Muscle of arm (tissue), 14 donors: ENCODE measurements at places on chromosomes 2 and 18. TPM values are rescaled to one million over a fixed set of nuclear protein-coding genes. Genes with fewer than 3 reads are reported as not detected.

GRCh38 chr2:164911832-164912231 lies 43.5 kb downstream of the SLC38A11 start:
- DNase-seq, result no peak

- DNase-seq, result no peak
Measured at GRCh38 chr2:56077359-56077915, 106.4 kb upstream of the CCDC85A start.

DNA sequence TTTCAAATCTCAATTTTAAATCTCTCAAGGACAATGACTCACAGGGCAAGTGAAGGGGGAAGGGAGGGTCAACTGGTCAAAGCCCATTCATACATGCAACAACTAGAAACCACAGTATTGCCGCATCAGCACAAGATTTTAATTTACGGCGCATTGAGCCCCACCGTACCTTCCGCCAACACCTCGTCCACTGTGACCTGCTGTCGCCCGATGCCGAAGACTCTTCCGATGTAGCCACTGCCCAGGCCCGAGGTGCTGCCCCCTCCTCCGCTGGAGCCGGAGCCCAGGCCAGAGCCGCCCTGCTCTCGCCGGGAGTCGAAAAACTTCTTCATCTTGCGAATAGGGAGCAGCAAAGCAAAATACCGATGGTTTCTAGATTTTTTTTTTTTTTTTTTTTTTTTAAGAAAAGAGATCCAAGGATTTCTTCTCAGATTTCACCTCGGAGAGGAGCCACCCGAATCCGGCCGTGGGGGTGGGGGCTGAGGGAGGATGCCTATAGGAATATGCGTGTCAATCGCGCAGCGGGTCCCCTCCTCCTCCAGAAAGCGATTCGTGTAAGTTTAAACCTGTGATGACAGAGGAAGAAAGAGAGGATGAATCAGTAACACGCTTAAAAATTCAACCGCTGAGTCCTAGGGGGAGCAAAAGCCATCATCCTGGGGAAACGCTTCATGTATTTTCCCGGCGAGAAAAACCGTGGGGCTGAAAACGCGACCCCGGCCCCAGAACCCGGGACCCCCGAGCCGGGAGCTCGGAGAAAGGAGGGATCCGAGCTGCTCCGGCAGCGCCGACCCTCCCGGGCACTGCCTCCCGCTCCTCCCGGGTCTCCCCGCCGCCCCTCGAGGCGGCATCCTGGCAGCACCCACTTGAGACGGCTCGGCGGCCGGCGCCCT lies 584 bp downstream of the AAK1 start:
- DNase-seq, result peak; percentile 80

GRCh38 chr2:1140389-1141003 lies 189.8 kb downstream of the SNTG2 start:
- no peak for DNase-seq

- no peak for DNase-seq
Measured at GRCh38 chr2:131015764-131016163, 77.5 kb downstream of the FAM168B start.

GRCh38 chr2:111643759-111644158 lies 240.2 kb downstream of the ANAPC1 start:
- no peak for DNase-seq

DNA sequence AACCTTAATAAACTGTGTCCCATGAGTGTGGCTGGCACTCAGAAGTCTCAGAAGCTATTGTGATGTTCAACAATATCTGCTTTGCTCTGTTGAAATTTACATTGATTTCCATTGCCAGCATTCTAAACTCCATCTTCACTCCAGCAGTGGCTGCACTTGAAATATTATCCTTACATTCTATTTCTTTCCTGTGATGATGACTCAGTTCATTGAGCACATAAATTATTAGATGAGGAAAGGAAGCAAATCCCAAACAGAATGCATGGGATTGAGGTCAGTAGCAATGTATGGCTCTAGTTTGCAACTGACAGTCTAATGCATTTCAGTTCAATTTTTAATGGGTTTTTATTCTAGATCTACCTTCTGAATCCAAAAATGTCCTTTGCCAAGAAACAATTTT lies 92.4 kb upstream of the TTN start:
- DNase-seq, result no peak

DNA sequence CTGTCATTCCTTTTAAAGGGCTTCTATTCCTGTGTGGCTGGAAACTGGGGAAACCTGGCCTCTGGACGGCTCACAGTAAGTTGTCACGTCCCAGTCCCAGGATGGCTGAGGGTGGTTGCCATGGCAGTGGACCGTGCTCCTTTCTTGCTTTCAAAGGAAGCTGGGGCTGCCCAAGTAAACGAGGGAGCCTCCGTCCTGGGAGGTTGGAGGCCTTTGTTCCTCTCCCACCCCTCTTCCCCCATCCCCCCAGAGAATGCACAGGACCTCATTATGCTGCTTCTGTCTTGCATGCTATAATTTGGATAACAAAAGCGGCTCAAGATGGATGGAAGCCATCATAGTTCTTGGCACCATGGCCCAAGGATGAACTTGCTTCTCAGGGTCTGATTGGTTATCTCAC lies 325.5 kb upstream of the HS6ST1 start:
- DNase-seq, result no peak

GRCh38 chr2:33425586-33426031 lies 50.8 kb upstream of the RASGRP3 start:
- no peak for DNase-seq

DNA sequence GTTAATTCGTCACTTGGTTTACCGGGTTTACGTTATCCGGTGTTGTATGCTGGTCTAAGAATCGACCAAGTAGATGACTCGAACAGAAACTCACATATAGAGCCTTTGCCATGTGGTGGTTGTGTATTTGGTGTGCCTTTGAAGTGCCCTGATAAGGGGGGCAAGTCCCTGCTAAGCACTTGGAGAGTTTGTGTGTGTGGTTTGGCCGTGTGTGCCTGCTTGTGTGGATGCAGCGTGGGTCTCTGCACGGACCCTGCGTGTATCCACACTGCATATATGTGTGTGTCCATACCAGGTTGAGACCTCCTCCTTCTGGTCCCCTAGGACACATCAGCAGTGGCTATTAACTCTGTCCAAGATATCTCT lies 2.4 kb upstream of the CELF4 start:
- no peak for DNase-seq

GRCh38 chr18:50707855-50708469 lies 111.9 kb downstream of the MRO start:
- no peak for DNase-seq

DNA sequence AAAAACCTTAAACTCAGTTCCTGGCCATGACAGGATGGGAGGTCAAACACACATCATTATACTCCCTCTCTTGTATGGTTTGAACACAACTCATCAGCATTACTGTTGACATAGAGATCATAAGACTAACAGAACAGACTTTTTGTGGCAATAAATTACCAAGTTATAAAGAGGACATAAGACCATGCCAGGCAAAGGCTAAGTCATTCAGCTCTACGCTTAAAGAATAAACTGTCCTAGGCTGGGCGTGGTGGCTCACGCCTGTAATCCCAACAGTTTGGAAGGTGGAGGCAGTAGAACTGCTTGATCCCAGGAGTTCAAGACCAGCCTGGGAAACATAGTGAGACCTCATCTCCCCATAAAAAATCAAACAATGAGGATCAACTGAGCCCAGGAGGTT lies 16.4 kb downstream of the NLRC4 start:
- no peak for DNase-seq

DNA sequence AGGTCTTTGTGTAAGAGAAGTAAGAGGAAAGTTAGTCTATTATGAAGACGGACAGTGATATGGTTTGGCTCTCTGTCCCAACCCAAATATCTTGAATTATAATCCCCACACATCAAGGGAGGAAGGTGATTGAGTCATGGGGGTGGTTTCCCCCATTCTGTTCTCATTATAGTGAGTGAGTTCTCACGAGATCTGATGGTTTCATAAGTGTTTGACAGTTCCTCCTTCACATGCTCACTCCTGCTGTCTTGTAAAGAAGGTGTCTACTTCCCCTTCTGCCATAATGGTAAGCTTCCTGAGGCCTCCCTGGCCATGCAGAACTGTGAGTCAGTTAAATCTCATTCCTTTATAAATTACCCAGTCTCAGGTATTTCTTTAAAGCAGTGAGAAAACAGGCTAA lies 67.6 kb downstream of the NEURL3 start:
- no peak for DNase-seq

GRCh38 chr18:32468147-32468845 lies 2.4 kb downstream of the GAREM1 start:
- no peak for DNase-seq

GRCh38 chr2:159612255-159612901 lies 4.0 kb downstream of the BAZ2B start:
- DNase-seq, result peak; percentile 41

- no peak for DNase-seq
Measured at GRCh38 chr18:407626-408224, 92.8 kb downstream of the COLEC12 start.

- no peak for DNase-seq
Measured at GRCh38 chr2:150325656-150326314, 161.7 kb downstream of the RND3 start.

DNA sequence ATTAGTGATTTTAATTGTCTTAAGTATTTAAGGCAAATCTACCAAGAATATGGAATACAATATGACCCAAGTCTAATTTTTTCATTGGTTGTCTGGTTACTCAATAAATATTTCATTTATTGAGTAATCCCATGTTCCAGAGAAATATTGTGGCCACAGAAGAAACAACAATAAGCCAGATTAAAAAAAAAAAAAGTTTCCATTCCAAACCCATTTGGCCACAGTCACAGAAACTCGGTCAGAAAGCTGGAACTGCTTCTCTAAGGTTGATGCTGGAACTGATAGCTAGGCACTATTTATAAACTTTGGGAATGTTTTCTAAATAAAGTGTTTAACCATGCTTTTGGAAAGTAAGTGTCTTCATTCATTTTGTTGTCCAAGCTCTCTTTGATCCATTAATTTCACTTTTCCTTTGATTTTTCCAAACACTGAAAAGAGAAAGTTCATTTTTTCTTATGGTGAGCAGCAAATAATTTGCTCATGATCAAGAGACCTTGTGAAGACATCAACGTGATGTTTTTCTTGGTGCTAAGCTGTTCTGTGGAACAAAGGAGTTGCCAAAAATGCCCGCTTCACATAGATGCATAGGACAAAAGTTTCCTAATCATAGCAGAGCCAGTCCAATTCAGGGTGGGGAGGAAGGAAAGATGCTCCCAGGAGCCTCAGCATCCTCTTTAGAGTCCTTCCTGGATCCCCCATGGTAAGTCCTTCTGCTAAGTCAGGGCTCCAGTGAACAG lies 72.1 kb upstream of the CCBE1 start:
- DNase-seq, result peak; percentile 49

DNA sequence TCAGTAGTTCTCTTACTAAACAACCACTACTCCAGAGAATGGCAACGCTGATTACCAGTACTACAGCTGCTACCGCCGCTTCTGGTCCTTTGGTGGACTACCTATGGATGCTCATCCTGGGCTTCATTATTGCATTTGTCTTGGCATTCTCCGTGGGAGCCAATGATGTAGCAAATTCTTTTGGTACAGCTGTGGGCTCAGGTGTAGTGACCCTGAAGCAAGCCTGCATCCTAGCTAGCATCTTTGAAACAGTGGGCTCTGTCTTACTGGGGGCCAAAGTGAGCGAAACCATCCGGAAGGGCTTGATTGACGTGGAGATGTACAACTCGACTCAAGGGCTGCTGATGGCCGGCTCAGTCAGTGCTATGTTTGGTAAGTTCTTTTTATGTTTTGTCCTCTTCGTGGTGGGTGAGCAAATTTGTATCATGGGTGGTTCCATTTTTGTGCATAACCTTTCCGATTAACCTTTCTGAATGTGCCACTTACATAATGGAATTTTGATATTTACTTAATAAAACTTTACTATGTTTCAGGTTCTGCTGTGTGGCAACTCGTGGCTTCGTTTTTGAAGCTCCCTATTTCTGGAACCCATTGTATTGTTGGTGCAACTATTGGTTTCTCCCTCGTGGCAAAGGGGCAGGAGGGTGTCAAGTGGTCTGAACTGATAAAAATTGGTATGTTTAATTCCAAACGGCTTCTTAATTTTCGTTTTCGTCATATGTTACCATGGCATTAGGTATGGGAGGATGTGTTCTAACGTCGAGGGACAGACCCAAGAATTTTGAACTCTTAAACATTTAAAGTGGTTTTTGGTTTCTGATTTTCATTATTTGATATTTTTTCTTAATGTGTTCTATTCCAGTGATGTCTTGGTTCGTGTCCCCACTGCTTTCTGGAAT lies 1.3 kb downstream of the SLC20A1 start:
- no peak for DNase-seq

DNA sequence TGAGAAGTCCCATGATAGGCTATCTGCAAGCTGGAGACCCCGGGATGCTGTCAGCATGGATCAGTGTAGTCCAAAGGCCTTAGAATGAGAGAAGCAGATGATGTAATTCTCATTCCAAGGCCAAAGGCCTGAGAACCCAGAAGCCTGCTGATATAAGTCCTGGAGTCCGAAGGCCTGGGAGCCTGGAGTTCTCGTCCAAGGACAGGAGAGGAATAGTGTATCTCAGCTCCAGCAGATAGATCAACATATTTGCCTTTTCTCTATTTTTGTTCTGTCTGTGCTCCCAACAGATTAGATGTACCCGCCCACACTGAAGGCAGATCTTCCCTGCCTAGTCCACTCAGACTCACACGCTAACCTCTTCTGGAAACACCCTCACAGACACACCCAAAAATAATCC lies 454.9 kb upstream of the CHAC2 start:
- no peak for DNase-seq

- no peak for DNase-seq
Measured at GRCh38 chr2:212901604-212902275, 249.7 kb downstream of the IKZF2 start.

DNA sequence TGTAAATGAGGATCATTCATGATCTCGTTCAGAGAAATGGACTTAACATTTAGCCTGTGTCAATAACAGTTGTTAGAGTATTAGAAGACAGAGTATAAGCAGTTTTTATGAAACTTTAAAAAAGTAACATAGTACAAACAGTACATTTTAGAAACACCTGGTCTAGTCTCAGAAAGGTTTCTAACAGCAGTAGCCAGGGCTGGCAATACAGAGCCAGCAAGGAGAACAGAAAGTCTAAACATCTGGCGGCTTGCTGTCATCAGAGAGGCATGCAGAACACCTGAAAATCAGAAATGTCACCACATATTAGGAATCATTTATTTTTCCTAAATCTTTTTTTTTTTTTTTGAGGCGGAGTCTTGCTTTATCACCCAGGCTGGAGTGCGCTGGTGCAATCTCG lies 50.1 kb downstream of the RPL31 start:
- DNase-seq, result no peak

The HAAO gene
- 14.2 TPM for polyA plus RNA-seq

The GALNT3 gene
- polyA plus RNA-seq, result 10.4 TPM

The FAM237A gene
- polyA plus RNA-seq, result not detected

The HK2 gene
- polyA plus RNA-seq, result 6.3 TPM

The CROCC2 gene
- polyA plus RNA-seq, result 0.21 TPM

The ITGAV gene
- polyA plus RNA-seq, result 33.8 TPM

The SDC1 gene
- polyA plus RNA-seq, result 4.7 TPM

The DES gene
- polyA plus RNA-seq, result 3,969 TPM

The PTH2R gene
- 0.34 TPM for polyA plus RNA-seq

The UGT1A3 gene
- not detected for polyA plus RNA-seq

The KATNAL2 gene
- 9.5 TPM for polyA plus RNA-seq

The HOXD10 gene
- not detected for polyA plus RNA-seq

The ACKR3 gene
- 25.2 TPM for polyA plus RNA-seq

The PROKR1 gene
- polyA plus RNA-seq, result not detected

The HOXD4 gene
- not detected for polyA plus RNA-seq

The ANKAR gene
- 7.2 TPM for polyA plus RNA-seq

The RAPGEF4 gene
- polyA plus RNA-seq, result 3.4 TPM
